Right forelimb (tissue), 1 donor: ENCODE measurements at places on chromosomes 7 and 10.

- no peak for DNase-seq
Observed at GRCh38 chr10:63763744-63764143, 242.5 kb downstream of the REEP3 start.

DNA sequence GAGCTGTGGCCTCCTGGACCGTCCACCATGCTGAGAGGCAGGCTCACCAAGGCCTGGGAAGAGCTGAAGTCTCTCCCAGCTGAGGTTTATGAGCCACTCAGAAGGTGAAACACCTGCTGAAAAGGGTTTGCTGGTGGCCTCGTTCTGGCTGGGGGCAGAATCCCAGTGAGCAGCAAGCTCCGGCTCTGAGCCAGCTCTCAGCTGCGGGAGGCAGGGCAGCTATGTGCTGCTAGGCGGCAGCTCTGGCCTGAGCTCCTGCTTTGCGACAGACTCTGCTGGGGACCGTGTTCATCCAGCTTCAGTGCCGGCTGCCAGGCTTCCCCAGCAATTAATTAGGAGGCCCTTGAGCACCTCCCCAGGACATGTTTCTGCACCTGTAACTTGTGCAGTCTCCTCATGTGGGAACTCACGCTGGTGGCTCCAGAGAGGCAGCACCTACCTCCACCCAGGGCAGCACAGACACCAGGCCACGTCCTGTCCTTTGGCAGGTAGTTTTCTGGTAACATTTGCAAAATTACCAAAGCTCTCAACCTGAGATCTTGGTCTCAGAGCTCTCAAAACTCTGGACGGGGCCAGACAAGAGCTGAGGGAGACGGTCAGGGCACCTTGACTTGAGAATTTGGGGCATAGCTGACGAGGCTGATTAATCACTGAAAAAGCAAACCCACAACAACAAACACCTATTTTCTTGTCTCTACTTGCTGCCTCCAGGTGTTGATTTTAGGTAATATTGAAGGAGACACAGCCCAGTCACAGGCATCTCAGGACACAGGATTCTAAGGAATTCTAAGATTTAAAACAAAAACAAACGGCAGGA, 185.0 kb downstream of the TCERG1L start:
- no peak for DNase-seq

DNA sequence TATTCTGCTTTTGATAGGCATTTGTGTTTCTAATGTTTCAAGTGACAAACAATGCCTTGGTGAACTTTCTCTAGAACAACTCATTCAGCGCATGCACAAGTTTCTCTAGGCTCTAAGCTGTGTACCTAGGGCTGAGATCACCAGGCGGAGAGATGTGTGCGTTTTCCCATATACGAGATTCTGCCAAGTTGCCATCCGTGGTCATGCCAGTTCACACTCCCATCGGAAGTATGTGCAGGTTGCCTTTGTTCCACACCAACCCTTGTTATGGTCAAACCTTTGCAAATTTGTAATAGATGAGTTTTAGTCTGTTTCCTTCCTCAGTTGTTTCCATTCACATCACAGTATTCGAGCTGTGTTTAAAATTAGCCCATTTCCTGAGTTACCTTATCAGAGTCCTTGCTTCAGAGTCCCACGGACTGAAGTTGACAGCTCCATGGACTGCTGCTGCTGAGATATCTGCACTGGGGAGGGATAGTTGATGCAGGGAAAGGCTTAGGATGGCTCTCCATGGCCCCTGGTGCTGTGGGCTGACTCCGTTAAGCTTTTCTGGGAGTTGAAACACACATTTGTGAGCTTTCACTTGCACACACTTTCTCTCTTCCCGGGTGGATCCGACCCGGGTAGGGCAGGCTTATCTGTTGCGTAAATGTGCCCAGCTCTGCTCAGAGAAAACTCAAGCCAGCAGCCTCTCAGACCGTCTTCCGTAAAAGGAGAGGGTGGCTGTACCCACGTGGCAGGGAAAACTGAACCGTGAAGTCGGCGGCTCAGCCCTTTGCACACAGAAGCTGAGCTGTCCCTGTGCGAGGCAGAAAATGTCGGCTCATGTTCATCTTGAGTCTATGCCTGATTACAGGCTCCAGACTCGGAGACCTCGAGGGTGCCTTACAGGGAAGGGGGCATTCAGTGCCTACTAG, 49.4 kb downstream of the HK1 start:
- DNase-seq, result no peak

- no peak for DNase-seq
Observed at GRCh38 chr10:121834757-121835156, 93.1 kb downstream of the ATE1 start.
